ENCODE measurements at places on chromosomes 7 and 10.
A peak's percentile ranks its signal among the peaks of the same experiment; 100 is the strongest.

- no peak for DNase-seq
Observed at GRCh38 chr10:119770928-119771327, 45.1 kb downstream of the INPP5F start.

DNA sequence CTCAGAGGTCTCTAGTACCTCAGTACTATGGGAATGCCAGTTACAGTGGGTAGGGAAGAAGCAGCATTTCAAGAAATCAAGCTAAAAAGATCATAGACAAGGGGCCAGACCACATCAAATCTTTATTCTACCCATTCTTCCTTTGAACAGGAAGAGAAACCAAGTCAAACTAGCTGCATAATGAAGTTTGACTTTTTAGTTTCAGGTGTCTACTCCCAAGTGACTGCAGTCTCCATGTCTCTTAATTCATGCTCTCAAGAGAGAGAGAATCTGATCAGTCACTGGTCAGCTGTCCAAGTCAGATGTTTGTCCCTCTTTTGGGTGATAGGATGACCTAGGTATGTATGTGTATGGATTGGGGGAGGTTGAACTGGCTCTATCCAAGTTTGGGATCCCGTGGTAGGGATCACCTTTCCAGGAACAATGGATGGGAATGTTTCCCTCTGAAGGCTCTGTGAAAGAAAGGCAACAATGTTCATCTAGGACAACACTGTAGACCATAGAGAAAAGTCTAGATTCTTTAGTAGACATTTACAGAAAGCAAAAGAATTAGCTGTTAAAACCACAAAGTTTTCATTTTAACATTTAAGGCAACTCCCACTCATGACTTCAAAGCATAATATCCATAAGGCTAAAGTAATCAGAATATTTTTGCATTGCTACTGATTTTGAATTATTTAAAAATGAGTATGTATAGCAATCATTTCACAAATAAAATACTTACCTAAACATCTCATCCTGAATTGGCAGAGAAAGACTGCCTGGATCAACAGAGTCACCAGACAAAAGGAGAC lies 30.1 kb upstream of the PRTFDC1 start:
- DNase-seq = no peak

DNA sequence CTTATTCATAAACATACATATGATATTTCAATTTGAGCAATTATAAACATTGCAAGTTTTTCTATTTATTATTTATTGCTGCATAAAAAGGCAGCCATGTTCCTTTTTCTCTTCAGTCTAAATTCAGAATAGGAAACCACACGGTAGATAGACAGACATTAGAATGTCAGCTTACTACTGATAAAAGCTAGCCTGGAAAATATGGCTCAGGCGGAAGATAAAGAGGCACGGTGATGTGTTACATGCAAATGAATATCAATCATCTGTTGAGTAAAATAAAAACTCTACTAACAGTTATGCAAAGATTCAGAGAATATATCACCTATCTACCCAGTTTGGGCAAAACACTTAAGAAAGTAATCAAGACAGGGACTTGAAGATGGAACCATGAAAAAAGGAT lies 73.5 kb upstream of the PDSS1 start:
- DNase-seq = no peak

DNA sequence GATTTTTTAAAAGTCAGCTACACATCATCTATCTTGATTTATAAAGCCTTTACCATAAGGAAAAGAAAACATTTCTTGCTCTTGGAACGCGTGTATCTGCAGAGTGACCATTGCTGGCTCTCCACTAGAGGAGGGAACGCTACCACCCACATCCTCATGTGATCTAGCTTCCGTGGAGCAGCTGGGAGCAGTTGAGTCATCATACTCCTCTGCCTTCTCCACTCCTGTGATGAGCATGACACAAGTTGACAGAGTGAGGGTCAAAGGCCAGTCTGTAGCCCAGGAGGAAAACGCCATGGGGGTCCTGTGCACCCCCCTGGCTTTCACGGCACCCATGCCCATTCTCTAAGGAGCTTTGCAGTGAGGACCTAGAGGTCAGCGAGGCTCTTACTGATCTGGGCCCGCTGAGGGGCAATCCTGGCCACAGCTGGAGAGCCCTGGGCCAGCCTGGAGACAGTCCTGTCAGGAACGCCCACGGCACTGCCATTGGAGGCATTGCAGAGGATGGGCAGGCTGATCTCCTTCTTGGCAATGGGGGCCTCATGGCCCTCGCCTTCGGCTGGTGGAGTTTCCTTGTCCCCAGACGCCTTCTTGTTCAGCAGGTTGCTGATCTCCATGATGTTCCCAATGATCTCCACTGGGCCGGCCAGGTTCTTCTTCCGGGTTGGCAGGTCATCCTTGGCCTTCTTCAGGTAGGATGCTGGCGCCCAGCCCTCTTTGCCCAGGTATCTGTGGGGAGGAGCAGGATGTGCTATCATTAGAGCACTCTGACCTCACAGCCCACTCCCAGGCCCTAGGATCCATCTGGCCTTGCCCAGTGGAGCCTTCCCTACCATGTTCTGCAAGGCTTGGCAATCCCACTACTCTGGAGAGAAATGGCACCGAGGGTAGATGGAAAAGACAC lies 119.2 kb downstream of the NEURL1 start:
- DNase-seq = no peak

DNA sequence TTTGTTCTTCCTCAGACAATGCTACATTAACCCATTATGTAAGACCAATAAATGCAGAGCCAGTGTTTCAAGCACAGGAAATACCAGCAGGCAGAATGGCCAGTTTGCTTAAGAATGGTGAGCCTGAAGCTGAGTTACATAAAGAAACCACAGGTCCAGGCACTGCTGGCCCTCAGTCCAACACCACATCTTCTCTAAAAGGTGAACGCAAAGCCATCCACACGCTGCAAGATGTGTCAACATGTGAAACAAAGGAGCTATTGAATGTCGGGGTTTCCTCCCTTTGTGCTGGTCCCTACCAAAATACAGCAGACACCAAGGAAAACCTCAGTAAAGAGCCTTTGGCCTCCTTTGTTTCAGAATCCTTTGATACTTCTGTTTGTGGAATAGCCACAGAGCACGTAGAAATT lies 63.8 kb downstream of the TASOR2 start:
- DNase-seq = no peak

DNA sequence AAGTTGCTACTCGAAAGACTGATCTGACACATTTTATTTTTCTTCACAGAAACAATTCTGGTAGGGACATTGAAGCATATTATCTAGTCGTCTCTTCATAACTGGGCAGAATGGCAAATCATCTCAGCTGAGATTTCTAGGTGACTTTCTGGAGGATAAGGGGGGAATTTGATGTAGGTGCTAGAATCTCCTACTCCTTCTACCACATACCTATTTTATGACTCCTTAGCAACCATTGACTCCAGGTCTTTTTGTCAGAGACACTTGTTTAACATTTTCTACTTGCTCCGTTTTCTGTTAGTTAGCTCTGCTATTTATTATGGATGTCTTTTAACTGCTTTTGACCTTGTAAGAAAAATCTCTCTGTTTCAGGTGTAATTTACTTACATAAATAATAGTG lies 380.9 kb upstream of the SEMA3C start:
- no peak for DNase-seq

DNA sequence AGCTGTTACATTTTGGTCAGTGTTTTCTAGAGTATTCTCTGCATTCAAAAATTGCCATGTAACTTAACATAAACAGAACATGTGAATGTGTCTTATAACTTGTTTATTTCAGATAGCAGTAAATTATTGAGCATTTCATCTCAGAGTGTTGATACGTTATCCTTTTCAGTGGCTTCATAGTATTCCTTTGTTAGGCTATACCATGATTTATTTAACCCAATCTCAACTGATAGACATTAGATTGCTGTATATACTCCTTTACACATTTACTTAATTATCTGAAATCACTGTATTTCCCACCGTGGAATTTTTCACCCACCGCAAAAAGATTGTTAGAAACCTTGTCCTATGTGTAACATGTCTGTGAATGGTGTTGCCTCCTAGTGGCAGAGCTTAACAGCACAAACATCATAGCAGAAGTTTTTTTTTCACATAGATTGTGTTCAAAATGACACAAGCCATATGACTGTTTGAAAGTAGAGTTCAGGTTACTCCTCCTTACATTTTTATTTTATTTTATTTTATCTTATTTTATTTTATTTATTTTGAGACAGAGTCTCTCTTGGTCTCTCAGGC lies 21.4 kb downstream of the SLF2 start:
- no peak for DNase-seq

DNA sequence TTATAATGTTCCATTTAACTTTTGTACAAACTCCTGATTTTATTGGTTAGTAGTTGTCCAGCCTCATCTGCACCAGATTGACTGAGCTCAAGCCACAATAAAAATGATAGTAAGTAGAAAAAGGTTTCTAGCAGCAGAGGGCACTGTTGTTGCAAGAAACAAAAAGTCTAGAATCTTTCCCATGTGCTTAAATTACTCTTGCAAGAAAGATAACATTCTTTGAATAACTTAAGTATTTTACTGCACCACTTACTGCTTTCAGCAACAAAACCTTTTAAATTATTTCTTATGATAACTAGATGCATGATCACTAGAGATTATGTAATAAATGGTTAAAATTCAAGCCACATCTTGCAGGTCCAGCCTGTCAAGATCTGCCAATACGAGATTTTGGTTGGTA lies 27.0 kb downstream of the LMOD2 start:
- peak; percentile 84 for DNase-seq

All from HAP-1 (cell line).